ENCODE measurements at places on chromosomes 16 and 17.

- DNase-seq = peak; percentile 37
These were observed 51.5 kb upstream of the MGAT5B start for GRCh38 chr17:76816590-76817135.

GRCh38 chr17:19408346-19408710 is 2.7 kb upstream of the RNF112 start:
- no peak for DNase-seq

- peak; percentile 84 for DNase-seq
These were observed 939 bp downstream of the BCL6B start for GRCh38 chr17:7023576-7024401.

DNA sequence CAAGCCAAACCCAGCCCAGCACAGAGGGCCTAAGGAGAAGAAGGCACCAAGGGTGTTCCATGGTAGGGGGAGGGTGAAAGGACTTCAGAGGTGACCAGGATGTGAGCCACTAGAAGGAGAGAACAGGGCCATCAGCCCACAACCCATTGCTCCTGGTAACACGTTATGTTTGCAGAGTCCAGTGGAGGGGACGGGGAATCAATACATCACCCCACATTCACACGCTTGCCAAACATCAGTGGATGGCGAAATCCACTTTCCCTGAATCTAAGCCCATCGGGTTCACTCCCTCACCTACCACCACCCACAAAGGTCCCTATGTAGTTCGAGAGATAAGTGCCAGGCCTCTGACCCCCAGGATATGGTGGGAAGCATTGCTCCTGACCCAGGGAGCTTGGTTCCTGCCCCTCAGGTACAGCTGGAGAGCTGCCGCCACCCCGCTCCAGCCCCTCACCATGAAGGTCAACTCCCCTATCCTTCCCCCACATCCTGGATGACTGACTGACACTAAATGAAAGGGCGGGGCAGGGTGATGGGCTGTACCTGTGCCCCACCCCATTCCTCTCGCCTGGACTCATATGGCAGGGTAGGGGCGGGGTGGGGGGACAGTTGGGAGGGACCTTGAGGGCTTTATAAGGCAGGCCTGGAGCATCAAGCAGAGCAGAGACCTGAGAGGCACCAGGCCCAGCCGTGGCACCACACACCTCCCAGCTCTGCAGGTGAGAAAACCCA is at the start of gene GAST:
Gene GAST, plus strand, starts transcription at position 663 of the 732 bp plus-strand sequence. CDS start 3,106 bp downstream, outside the sequence.
- no peak for DNase-seq

- no peak for DNase-seq
These were observed 26.0 kb downstream of the ZDHHC7 start for GRCh38 chr16:84985079-84986065.

- no peak for DNase-seq
These were observed 8.4 kb downstream of the CDH11 start for GRCh38 chr16:65113441-65113840.

DNA sequence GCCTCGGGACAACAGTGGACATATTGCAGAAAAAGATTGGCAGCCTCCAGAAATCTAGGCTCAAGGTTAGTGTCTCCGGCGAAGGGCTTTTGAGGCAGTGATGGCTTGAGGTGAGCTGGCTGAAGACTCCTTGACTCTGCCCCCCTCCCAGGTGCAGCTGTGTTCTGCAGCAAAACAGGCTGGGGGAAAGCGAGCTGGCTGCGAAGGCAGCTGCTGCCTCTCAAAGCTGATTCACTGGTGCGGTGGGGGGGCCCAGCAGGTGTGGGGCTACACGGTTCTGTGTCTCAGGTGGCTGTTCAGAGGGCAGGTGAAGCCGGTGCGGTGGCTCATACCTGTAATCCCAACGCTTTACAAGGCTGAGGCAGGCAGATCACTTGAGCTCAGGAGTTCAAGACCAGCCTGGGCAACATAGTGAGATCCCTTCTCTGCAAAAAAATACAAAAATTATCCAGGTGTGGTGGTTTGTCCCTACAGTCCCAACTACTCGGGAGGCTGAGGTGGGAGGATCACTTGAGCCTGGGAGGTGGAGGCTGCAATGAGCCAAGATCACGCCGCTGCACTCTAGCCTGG is 22.9 kb downstream of the C16orf96 start:
- no peak for DNase-seq

DNA sequence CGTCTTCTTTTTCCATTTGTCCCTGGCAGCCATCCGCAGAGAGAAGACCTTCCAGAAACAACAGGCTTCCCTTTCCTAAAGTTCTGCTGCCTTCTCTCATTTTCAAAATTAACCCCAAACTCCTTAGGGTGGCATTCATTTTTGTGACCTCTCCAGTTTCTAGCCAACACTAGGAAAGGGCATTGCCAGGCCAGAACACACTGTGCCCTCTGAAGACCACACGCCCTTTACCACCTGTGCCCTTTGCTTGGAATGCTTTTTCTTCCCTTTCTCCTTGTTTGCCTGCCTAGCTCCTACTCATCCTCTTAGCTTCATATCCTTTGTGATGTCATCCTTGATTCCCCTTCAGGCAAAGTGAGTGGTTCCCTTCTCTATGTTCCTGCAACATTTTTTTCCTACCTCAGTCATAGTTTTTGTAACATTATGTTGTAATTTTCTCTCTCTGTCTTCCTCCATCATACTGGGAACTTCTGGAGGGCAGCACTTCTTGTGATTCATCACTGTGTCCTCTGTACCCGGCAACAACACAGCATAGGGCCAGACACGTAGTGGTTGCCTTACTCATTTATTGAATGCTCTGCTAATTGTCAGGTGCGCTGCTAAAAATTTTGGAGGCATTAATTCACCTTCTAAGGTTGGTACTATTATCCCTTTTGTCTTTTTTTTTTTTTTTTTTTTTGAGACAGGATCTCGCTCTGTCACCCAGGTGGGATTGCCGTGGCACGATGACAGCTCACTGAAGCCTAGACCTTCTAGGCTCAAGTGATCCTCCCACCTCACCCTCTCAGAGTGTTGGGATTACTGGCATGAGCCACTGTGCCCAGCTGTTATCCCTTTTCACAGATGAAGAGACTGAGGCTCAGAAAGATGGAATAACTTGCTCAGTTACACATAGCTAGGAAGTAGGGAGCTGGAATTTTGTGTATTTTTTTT is 1.0 kb downstream of the KAT8 start:
- DNase-seq = no peak

DNA sequence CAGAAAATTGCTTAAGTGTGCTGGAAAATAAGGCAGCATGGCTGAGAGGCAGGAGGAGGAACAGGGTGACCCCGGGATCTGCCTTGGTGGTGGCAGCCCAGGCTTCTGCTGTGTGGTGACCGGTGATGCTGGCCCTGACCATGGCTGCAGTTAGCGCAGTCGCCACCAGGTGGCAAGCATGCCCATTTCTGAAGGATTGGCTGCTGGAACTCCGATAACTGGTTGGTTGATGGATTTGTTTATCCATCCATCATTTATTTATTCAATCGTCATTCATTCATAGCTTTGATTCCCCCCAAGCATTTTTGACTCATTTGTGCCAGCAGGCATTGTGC is 29.1 kb upstream of the ITGA3 start:
- DNase-seq = peak; percentile 69

DNA sequence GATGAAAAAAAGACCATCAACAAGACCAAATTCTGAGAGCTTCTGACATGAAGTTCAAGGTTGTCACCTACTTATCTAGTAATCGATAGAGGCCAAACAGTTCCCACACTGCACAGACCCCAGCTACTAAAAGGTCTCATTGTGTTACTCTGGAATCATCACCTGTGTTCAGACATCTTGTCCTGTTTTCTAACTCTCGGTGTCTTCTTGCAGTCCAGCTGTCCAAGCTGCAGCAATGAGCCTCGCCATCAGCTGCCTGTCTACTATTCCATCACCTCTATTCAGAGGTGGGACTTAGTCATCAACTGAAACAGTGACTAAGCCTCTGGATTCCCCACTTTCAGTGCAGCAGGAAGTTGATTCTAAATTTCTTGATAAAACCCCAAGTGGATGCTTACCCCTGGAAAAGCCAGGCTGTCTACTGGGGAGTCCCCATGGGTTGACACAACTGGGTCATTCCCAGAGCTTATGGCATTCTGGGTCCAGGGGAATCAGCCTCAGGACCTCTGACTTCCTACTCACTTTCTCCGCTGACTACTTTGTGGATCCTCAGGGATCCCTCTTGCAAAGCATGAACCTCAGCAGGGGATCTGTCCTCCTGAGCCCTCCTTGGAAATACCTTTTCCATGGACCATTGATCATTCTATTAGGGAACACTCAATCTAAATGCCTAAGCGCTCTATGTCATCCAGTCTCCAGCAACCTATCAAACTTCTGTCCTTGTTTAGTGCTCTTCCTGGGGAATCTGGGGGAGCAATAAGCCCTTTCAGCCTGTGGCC is 46.5 kb downstream of the HNF1B start:
- no peak for DNase-seq

DNA sequence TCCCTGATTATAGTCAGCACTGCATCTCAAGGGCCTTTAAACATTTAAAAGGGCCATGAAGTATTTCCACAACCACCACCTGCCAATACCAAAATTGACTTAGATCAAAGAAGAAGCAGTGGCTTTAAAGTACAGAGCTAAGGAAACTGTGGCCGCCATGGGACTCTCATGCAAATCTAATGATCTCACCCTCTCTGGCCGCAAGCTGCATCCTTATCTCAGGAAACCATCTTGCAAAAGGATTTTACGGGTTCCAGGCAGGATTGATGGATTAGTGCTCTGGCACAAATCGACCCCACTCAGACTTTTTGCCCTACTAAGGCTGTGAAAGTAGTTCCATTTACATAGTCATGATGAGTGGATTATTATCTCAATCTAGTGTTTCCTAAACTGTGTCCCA is 22.6 kb downstream of the CDRT4 start:
- no peak for DNase-seq

GRCh38 chr17:57566721-57567120 is 178.4 kb downstream of the CCDC182 start:
- DNase-seq = no peak

- no peak for DNase-seq
These were observed 832 bp downstream of the ETV4 start for GRCh38 chr17:43545383-43545632.

DNA sequence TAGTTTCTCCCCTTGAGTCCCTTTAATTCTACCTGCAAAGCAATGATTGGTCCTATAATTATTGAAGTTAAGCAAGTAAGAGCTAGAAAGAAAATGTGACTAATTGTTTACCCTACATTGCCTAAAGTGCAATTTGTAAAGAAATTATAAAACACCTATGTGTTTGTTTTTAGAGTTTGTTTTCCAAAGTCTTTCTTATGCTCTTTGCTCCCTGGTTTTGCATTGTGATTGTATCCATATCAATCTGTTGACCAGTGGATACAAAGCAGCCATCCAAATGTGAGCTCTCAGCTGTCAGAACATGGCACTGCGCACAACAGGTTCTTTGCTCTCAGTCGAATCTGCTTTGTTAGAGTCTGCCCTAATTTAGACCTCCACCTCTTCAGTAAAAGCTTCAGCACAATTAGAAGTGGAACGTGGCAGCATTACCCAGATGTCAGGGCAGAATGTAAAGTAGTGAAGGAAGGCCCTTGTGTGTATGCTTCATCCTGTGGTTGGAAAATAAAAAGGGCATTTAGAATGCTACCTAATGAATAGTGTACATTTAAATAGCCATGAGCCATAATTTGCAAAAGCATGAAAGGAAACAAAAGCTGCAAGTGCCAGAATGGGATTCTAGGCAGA is 70.5 kb downstream of the AATF start:
- no peak for DNase-seq

GRCh38 chr17:73772107-73772705 is 128.0 kb upstream of the SDK2 start:
- no peak for DNase-seq

DNA sequence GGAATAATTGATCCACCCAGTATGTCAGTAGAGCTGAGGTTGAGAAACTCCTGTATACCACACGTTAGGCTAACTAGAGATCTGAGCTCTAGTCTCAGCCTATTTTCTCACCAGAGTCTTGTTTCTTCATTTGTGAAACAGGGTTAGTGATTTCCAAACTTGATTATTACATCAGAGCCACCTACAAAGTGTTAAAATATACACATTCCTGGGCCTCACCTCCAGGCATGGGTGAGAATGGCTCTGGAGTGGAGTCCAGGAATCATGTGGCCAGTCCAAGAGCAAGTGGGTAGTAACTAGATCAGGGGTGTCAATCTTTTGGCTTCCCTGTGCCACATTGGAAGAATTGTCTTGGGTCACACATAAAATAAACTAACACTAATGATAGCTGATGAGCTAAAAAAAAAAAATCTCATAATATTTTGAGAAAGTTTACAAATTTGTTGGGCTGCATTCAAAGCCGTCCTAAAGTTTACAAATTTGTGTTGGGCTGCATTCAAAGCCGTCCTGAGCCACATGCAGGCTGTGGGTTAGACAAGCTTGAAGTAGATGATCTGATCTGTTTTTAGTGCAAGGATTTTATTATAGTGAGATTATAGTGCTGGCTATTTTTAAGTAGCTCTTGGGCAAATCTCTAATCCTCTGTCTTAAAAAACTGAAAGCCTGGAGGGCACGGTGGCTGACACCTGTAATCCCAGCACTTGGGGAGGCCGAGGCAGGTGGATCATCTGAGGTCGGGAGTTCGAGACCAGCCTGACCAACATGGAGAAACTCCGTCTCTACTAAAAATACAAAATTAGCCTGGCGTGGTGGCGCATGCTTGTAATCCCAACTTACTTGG is 20.4 kb downstream of the PRCD start:
- DNase-seq = no peak

DNA sequence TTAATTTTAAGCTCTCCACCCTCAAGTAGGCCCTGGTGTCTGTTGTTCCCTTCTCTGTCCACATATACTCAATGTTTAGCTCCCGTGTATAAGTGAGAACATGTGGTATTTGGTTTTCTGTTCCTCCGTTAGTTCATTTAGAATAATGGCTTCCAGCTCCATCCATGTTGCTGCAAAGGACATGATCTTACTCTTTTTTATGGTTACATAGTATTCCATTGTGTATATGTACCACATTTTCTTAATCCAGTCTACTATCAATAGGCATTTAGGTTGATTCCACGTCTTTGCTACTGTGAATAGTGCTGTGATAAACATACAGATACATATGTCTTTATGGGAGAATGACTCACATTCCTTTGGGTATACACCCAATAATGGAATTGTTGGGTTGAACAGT is 111.4 kb upstream of the NACA2 start:
- no peak for DNase-seq

GRCh38 chr17:80791758-80792284 is 199.8 kb upstream of the CHMP6 start:
- DNase-seq = no peak

GRCh38 chr16:8583199-8583598 is 7.1 kb downstream of the TMEM114 start:
- no peak for DNase-seq

DNA sequence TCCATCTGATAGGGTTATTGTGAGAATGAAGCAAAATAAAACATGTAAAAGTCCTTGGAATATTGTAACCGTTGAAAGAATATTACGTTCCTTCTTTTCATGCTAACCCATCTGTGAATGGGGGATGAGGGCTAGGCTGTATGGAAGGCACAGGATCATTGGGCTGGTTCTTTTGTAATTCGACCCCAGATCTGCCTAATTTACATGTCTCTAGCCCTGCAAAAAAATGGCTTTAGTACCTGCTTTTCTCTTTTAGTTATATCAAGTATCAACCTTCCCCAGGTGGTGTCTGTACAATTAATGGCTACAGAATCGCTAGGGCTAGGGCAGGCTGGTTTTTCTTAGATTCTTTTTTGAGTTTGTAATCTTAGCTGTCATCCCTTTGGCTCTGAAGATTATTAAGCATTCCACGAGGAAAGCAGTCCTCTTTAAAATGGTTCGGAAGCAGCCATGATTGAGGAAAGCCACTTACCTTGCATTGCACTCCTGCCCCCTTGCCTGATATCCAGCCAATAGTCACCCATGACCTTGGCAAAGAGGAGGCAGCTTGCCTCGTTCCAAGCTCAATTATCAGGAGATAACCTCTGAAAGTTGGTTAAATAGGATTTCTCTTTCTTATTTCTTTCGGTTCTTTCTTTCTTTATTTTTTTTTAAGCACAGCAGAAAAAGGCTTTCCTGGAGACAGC is 153.9 kb upstream of the ZKSCAN2 start:
- no peak for DNase-seq

All from stimulated activated CD8-positive, alpha-beta memory T cell treated with anti-CD3 and anti-CD28 coated beads, Interleukin-2, amount 100 ng/mL, for 1 hour (primary cell).